ENCODE measurements at places on chromosomes 1 and 21.

DNA sequence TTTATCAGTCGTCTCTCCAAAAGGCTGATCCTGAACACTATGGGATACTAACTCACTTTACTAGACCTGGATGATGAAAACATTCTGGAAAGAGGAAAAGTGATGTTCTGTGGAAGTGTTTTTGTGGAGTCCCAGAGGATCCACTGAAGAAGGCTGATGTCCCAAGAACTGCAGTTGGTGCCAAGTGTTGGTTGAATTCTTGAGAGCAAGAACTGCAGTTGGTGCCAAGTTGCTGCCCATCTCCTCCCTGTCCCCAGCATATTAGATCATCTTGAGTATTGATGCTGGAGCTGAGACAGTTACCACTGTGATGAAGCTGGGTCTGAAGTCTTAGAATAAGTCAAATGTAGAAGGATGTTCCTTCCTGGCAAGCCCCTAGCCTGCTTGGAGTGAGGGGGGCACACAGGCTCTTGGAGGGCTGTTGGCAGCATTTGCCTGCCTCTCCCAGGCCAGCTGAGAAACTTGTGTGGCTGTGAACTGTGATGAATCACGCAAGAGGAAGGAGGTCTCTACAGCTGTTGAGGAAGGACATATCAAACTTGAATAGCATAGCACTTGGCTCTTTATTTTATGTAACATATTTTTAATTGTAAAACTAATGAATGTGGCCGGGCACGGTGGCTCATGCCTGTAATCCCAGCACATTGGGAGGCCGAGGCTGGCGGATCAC, 48.1 kb downstream of the DNAJC6 start:
- no peak for DNase-seq

- no peak for DNase-seq
Observed at GRCh38 chr1:214379236-214379970, 98.4 kb downstream of the SMYD2 start.

GRCh38 chr21:45310459-45310858, 22.8 kb upstream of the POFUT2 start:
- no peak for DNase-seq

DNA sequence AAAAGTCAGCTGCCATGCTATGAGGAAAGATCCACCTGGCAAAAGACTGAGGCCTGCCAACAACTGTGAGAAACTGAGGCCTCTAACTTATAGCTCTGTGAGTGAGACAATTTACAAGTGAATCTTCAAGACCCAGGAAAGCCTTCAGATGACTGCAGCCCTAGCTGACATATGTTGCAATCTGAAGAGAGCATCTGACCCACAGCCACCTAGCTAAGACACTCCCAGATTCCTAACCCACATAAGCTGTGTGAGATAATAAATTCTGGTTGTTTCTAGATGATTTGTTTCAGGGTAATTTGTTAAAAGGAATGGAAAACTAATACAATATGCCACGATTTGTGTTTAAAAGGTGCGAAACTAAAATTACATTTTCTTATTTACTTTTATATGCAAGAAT, 55.1 kb downstream of the HFM1 start:
- DNase-seq, result no peak

- DNase-seq, result no peak
Observed at GRCh38 chr1:17524645-17525044, 14.9 kb upstream of the ARHGEF10L start.

- DNase-seq, result no peak
Observed at GRCh38 chr21:40699366-40699765, 147.6 kb downstream of the DSCAM start.

GRCh38 chr1:93738926-93739325, 57.3 kb upstream of the BCAR3 start:
- no peak for DNase-seq

All from activated CD4-positive, alpha-beta T cell treated with anti-CD3 and anti-CD28 coated beads for 4 hours (primary cell).